ENCODE measurements at places on chromosomes 1 and 21.
A peak's percentile ranks its signal among the peaks of the same experiment; 100 is the strongest.

DNA sequence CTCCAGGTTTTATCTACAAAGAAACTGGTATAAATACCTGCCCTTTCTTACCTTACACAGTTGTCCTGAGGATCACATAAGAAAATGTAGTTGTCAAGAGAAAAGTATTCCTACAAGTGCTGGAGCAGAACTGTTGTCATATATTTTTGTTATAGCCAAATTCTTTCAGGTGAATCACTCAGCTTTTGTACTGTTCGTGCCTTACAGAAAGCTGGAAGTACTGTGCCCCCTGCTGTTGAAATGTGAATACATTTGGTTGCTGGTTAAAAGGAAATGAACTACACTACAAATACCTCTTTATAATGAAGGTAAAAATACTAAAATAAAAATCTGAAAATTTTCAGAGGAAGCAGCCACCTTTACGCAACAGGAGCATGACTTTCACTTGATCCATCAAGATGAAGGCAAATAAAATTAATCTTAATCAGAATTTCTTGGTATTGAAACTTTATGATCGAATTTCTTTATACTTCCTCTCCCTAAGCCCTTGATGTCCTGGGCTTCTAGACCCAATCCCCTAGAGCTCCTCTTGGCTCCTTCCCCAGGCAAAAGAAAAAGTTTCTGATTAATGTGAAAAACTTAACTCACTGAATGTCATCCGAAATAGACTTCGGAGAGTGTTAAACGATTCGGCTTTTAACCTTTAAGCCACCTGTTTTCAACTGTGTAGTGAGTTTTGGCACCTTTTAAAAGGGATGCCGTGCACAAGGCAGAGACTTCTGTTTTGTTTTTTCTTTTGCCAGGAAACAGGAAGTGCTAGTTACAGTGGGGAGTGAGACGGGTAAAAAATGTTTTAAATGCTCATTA, 12.5 kb downstream of the CHML start:
- no peak for DNase-seq

DNA sequence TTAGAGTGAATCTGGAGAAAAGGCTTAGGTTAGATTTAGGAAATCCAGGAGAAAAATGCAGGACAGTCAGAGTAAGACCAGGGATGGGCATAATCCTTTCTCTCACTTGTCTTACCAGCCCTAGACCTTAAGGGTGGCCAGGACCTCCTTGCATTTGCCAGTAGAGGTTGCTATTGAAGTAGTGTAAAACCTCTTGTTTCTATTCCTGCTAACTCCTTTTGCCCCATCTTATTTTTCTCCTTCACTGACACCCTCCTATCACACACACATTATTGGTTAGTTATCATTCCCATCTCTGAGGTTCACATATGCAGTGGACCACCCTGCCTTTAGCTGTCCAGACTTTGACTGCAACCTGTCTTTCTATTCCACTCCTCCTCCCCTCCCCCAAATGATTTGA, 75.0 kb upstream of the MACF1 start:
- no peak for DNase-seq

DNA sequence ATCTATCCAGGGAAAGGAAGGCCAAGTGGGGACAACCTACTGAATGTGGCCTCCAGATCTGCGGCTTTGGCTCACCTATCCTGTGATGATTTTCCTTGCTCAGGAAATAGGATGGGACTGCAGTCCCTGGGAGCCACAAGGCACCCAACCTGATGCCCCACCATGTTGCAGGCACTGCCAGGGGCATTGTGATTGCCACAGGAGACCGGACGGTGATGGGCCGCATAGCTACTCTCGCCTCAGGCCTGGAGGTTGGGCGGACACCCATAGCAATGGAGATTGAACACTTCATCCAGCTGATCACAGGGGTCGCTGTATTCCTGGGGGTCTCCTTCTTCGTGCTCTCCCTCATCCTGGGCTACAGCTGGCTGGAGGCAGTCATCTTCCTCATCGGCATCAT, 11.8 kb downstream of the ATP1A2 start:
- no peak for DNase-seq

GRCh38 chr1:246923900-246924299, 7.8 kb downstream of the AHCTF1 start:
- DNase-seq = no peak

DNA sequence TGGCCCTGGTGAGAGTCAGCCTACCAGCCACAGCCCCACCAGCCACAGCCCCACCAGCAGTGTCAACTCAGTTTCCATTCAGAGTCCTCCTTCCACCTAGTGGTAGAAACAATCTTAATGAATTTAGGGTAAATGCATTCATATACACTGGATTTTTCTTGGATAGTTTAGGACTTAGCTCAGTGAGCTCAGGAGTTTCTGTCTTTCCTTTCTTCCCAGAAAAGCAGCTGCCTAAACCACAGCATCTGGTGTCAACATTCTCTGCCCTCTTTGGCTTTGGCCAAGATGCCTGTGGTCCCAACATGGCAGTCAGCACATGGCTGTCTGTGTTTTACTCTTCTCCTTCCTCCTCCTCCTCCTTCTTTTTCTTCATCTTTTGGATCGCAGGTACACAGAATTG, 94.0 kb downstream of the CLIC6 start:
- no peak for DNase-seq

GRCh38 chr21:34590520-34590919, 24.4 kb downstream of the RCAN1 start:
- no peak for DNase-seq

DNA sequence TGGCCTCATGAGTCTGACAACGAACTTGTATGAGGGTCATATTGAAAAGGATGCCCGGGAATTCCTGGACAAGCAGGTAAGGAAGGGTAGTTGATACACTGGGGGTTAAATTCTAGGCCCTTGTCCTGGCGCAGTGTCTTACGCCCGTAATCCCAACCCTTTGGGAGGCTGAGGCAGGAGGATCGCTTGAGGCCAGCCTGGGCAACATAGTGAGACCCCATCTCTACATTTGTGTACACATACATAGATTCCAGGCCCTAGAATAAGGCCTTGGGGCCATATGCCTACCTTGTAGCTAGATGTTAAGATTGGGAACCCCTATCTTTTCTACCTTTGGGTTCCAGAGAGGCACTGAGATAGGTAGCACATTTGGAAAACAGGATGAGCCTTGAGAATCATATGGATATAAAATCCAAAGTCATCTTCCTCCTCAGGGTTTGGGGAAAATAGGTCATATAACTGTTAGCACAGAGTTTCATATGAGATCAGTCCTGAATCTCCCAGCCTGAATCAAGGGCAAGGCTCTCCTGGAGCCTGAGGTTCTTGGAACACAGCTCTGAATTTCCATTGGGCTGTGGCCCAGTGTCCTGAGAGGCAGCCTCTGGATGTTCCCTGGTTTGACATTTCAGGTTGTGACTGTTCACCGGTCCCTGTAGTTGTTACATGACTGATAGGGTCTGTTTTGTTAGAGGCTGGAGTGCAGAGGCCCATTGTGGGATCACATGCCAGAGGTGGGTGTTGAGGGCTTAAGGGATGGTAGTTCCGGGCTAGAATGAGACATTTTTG, 104.4 kb downstream of the PIK3R3 start:
- no peak for DNase-seq

- DNase-seq = no peak
Measured at GRCh38 chr1:163315773-163316374, 5.9 kb upstream of the NUF2 start.

DNA sequence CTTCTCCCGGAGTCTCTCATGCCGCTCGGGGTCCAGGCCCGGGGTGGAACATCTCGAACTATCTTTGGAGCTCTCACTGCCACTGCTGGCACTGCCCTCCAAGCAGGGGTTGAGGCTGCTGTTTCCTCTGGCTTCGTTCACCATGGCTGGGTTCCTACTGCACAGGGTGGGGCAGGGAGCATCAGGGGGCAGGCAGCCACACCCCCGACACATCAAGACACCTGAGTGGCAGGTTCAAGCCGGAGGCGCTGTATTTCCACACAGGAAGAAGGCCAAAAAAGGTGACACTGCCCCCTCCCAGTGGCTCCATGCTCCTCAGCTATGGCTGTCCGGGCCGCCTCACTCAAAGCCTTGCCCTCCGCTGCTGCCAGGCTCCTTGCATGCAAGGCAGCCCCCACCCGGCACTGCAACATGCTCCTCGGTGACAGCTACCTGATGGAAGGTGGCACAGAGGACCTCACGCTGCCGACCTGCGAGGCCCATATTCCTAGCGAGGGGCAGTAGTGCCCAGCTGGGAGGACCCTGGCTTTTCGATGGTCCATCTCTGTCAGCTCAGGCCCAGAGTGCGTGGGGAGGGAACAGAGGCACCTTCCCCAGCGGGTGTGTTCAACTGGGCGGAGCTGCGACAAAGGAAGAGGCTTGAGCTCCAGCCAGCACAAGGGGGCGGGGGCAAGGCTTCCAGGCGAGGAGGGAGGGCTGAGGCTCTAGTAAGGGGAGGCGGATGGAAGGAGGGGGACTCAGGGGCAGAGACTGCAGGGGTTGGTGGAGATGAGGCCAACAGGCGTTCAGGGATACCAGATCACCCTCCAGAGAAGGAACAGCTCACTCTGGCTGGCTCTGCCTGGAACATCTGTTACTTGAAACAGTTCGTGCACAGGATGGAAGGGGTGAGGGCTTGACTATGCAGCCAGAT, 2.5 kb downstream of the MTHFR start:
- DNase-seq = peak; percentile 96

DNA sequence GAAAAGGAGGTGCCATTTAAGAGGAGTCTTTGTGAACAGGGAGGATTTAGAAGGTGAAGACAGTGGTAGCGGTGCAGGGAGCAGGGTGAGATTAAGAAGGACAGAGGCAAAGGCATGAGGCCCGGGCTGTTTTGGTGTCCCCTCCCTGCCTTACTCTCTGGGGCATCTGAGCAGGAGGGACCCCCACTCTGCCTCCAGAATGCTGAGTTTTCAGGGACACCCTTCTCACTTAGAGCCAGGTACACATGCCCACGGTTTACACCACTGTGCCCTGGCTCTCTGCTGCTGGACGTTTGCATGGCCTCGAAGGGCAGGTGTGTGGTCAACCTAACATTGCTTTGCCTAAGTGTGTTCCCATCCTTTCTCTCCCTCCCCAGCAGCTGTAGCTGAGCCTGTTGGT, 20.5 kb upstream of the PARP1 start:
- no peak for DNase-seq

DNA sequence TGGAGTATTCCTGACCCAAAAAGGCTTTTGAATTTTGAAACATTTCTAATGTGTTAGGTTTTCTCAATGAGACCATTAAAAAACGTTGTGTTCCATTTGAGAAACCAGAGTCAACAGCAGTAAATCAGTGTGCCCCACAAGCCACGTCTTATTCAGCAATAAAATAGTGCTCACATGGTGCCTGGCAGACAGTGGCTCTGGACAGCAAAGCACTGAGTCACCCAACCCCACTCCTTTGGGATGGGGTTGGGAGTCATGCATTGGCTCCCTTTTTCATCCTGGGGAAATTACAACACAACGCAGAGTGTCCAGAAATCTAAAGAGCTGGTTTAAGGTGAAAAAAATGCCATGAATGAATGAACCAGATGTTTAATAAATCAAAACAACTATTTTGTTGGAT, 46.5 kb downstream of the KCNJ15 start:
- peak; percentile 93 for DNase-seq

DNA sequence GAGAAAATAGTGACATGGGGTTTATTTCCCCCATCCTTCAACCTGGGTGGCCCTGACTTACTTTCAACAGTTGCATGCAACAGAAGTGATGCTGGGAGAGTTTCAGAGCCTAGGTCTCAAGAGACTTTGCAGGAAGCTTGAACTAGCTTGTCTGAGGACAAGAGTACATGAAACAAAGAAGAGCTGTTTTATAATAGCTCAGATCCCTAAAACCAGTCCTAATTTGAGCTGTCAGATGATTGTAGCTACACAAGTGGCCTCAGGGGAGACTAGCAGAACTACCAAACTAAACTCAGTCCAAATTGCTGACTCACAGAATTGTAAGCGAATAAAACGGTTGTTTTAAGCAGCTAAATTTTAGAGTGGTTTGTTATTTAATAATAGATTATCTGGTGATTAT, 17.1 kb downstream of the RC3H1 start:
- DNase-seq = no peak

GRCh38 chr1:196002906-196003305, 605.3 kb downstream of the KCNT2 start:
- no peak for DNase-seq

GRCh38 chr1:44072204-44072603, 40.9 kb upstream of the SLC6A9 start:
- DNase-seq = no peak

- no peak for DNase-seq
Measured at GRCh38 chr1:66954208-66954607, 29.4 kb downstream of the MIER1 start.

GRCh38 chr21:18164483-18164882, 80.2 kb upstream of the CHODL start:
- DNase-seq = no peak

GRCh38 chr1:54417123-54417522, 10.9 kb upstream of the SSBP3 start:
- DNase-seq = no peak

DNA sequence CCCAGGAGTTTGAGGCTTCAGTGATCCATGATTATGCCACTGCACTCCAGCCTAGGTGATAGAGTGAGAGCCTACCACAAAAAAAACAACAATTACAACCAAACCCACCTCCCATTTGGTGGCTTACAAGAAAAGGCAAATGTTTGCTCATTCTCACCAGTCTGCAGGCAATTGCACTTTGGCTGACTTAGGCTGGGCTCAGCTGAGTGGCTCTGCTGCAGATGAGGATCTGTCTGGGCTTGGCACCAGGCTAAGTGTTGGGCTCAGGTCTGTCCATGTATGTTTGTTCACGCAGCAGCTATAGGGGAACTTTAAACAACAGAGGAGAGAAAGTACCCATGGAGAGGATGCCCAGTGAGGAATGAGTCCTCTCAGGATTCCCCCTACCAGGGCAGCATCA, 28.0 kb upstream of the COA6 start:
- no peak for DNase-seq

DNA sequence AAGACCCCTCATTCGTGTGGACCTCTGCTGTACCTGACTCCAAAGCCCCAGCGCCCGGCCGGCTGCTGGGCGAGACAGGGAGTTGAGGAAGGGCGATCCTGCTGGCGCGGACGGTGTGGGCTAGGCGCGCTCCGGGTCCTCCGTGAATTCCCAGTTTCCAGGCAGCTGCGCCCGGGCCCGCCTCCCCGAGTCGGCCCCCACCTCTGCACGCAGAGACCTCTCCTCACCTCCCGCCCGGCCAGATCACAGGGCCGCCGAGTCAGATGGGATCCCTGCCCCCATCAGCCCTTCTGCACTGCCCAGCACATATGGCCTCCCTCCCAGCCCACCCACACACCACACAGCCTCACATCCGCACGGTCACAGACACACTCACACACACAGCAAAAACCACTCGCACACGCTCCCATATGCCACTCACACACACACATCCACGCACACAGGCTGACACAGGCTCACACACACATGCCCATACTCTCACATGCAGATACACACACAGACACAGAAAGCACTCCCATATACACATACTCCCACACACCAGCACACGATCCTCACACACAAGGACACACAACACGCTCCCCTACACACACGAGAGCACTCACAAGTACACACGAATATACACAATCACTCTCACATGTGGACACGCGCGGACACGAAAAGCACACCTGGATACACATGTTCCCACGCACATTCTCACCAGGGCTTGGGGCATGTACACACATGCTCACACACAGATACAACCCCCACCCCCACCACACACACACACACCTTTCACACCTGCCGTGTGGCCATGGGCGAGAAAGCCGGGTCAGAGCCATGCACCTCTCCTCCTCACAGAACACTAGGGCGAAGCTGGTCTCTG, 7.2 kb upstream of the GUCA2B start:
- no peak for DNase-seq

All from tibial artery (tissue), 4 donors.